ENCODE measurements at places on chromosomes 12 and 14. TPM values are rescaled to one million over a fixed set of nuclear protein-coding genes. Genes with fewer than 3 reads are reported as not detected.

The RESF1 gene
- total RNA-seq: 42.4 TPM

The SERPINA5 gene
- 0.49 TPM for total RNA-seq

DNA sequence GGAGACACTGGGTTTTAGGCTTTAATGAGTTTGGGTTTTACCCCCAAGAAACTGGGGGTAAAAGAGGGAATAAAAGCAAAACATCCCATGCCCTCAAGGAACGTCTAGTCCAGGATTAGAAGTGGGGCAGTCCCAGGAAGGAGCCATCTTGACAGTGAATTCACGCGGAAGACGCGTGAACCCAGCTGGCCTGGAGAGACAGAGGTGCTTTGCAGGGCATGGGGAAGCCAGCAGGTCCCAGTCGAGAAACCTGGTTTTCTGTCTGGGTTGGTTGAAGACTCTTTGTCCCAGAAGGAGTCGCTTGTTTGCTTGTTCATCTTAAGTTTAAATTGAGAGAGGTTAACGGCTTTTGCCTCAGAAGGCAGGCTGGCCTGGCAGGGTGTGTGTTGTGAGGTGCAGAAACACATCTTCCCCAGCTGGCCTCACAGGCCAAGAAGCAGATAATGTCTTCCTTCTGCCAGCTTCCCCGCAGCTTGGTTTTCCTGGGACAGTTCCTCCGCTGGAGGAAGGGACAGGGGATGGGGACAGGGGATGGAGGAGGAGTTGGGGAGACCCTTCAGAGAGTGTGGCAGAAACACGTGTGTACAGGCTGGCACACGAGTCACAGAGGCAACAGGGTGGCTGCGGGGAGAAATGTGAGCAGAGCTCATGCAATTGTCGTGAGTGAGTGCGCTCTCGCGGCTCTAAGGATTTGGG lies 18.5 kb upstream of the CD9 start:
- DNase-seq: no peak

DNA sequence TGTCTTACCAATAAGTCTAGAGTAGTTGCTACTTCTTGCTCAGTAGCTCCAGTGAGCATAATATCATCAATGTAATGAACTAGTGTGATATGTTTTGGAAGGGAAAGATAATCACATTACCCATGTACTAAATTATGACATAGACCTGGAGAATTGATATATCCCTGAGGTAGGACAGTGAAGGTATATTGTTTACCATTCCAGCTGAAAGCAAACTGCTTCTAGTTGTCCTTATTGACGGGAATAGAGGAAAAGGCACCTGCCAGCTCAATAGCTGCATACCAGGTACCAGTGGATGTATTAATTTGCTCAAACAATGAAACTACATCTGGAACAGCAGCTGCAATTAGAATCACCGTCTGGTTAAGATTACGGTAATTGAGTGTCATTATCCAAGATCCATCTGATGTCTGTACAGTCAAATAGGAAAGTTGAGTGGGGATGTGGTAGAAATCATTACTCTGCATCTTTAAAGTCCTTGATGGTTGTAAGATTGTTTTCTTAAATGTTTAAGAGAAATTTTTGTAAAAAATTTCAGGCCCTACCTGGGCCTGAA lies 100.0 kb upstream of the ARHGAP5 start:
- DNase-seq: no peak

- no peak for DNase-seq
Measured at GRCh38 chr12:66851134-66851533, 172.3 kb upstream of the GRIP1 start.

All from Panc1 (cell line).